ENCODE measurements at places on chromosomes 4 and X.

DNA sequence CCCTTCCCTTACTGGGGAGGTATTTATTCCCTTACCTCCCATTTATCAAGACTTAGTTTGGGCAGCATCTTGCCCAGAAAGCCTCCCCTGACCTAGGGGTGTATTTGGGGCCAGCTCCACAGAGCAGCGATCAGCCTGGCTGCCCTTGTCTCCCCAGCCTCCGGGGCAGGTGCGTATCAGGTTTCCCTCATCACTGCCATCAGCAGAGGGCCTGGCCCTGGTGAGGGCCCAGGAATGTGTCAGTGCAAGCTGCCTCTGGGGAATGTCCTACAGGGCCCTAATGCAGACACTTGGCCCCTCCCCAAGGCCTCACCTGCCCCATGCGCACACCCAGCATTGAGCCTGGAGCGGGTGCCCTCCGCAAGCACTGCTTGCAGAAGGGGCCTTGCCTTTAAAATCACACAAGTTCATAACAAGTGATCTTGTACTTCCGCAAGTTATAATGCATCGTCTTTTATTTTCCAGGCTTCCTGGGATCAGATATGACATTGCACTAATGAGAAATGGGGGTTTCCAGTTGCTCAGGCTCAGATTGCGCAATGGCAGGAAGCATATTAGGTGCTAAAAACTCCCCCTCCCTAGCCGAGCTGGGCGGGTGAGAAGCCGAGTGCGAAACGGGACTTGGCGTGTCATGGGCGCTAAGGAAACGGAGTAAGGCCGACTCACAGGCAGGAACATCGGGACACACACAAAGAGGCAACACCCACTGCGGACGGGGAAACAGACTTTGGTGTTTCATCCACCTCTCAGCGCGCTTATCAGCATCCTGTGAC, 25.4 kb upstream of the AFAP1 start:
- DNase-seq, result no peak

DNA sequence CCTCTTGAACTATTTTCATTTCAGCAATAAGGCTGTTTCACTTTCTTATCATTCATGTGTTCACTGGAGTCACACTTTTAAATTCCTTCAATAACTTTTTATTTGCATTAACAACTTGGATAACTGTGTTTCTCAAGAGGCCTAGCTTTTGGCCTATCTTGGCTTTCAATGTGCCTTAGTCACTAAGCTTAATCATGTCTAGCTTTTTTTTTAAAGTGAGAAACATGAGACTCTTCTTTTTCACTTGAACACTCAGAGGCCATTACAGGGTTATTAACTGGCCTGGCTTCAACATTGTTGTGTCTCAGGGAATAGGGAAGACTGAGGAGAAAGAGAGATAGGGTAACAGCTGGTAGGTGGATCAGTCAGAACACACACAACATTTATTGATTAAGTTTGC, 64.0 kb upstream of the VCX2 start:
- no peak for DNase-seq

GRCh38 chr4:52659722-52660261, 691 bp upstream of the USP46 start:
- DNase-seq, result no peak

- DNase-seq, result no peak
Measured at GRCh38 chrX:10769195-10769594, 148.8 kb upstream of the MID1 start.

DNA sequence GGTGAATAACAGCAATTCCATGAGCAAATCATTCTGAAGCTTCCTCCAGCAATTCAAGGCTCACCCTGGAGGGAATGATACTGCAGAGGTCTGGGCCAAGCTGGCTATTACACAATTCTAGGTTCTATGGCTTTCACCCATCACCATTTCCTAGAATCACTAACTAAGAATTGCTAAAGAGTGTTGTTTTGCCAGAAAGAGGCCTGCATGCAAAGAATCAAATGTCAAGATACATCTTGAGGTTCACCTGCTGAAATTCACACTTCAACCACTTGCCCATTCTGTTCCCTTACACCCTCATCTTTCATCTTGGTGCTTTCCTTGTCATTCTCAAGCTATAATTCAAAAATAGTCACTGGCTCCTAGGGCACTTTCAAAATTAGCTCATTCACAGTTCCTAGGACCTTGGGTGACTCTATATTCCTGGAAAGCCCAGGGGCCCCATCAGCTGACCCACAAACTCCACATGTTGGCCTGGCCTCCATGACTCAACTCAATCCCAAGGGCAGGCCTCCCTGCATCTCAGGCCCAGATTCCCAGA, 7.0 kb downstream of the APBB2 start:
- DNase-seq, result no peak

GRCh38 chrX:1506916-1507315, 30.1 kb downstream of the P2RY8 start:
- DNase-seq, result no peak

- DNase-seq, result no peak
Measured at GRCh38 chr4:173367285-173367684, 3.5 kb upstream of the SAP30 start.

DNA sequence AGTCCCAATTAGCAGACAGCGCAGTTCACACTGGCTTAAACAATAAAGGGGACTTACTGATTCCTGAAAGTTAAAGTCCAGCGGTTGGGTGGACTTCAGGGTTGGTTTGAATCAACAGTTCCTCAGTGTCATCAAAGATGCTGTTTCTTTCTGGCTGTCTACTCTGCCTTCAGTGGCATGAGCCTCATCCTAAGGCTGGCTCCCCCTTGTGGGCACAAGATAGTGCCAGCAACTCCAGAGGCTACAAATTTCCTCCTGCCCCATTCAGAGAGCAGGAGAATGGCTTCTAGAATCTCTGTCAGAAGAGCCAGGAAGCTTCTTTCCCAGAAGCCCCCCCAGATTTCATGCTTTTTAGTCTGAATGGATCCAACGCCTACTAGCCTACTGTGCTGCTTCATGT, 82.4 kb upstream of the MTM1 start:
- DNase-seq, result peak; percentile 4

DNA sequence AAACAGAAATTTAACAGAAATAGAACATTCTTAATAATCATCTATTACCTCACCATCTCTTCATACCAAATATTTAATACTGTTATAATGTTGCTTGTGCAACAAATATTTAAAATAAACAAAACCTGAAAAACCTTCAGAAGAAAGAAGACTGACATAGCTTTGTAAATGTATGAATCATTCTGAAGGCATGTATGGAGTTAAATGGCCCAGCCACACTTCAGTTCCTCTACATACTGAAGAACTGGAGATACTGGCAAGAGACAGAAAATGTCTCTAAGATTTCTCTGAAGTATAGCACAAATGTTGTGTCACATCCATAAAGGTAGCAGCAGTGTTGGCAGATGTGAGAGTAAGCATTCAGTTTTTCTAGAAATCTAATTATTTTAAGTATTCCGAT, 275.3 kb upstream of the FGF13 start:
- no peak for DNase-seq

DNA sequence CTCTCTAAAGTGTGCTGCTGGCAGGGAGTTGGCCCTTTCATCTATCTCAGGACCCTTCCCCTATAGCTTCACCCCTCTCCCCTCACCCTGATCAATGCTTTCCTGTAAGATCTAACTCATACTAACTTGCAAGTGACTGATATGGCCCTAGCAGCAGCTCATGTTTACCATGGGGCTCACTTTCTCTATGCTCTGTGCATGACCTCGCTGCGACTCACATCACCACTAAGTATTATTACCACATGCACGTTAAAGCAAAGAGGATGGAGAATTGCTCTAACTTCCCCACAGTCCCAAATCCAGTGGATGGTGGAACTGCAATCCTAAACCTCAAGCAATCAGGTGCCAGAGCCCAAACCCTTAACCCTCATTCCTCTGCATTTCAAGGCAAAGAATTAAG, 626.6 kb downstream of the MID1IP1 start:
- no peak for DNase-seq

- DNase-seq, result no peak
Measured at GRCh38 chrX:137032841-137033773, 688 bp downstream of the GPR101 start.

GRCh38 chrX:133353233-133353632, 62.1 kb downstream of the GPC4 start:
- no peak for DNase-seq

- DNase-seq, result no peak
Measured at GRCh38 chr4:56051710-56052075, 102.9 kb downstream of the CEP135 start.

DNA sequence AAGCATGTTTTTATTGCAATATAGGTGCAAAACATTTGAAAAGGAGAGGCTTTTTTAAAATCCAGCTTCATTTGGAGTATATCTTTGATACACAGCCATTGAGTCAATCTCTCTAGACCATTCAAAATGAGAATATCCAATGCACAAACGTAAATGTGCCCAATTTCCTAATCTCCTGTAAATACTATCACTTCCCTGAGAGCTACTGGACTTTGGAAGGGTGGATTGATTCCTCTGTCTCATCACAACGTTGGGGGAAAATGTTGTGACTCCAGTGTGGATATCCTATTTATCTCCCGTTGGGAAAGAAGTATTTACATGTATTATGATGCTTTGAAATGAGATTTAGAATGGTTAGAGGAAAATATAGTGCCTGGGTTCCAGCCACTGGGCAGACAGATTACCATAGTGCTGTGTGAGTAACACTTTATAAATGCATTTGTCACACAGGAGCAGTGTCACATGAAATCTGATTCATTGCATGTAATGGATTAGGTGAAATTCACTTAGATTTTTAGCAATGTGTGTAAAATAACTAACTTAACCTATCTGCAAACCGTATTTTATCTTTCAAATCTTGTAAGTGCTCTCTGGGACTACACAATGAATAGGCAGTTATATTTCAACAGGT, 64.4 kb upstream of the VCX3A start:
- no peak for DNase-seq

DNA sequence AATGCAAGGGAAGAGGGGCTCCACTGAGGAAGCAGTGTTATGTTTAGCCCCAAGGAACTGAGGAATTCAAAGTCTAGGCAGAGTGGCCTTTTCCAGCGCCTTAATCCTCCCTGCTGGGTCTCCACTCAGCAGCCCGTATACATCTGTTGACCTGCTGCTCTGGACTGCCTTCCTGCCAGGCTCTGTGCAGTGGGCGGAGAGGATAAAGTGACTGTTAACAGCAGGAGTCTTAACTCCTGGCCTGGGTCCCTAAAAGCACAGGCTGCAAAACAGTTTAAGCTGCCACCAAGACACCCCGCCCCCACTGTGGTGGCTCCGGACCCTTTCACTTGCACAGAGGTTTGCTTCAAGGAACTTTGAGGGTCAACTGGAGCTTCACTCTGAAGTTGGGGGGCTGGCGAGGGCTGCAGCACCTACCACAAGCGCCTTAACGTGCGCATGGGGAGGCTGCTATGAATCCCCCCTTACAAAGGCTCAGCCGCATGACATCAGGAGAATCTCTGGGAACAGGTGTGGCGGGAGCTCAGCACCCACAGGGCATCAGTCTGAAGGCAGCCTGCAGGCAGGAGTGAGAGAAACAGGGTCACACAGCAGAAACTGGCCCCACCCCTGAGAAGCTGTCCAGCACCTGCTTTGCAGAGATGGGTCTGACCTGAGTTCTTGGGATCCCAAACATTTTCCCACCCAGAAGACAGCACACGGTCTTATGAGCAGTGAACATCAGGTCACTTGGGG, 358.2 kb upstream of the GATB start:
- no peak for DNase-seq

DNA sequence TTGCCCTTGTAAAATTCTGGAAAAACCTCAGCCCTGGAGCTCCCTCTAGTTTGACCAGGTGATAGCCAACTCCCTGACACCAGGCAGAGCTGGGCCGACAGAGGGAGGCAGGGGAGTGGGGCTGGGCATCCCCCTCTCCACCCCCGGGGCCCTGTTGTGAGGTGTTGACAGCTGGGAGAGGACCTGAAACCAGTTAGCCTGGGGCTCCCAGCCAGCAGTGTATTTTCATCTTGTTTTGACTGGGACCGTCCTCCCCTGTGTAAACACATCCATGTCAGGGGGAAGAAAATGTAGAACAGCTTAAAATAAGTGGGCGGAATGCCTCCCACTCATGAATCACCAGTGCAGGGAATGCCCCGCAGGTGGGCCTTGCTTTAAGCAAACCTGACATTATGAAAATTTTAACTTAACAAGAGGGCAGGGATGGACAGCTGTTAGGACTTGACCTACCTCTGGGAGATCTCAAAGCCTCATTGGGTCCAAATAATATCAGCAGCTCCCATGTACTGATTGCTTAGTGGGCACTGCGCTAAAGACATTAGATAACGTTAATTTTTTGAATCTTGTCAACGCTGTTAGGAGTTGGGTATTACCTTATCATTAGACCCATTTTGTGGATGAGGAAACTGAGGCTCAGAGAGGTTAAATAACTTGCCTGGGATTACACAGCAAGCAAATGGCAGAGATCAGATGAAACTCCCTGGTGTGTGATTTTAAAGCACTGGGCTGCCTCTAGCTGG, 45.9 kb downstream of the TSC22D3 start:
- DNase-seq, result no peak

GRCh38 chr4:84497504-84498202, 1.4 kb downstream of the NKX6-1 start:
- DNase-seq, result no peak

- no peak for DNase-seq
Measured at GRCh38 chrX:112734290-112734689, 54.6 kb upstream of the LHFPL1 start.

GRCh38 chr4:107083-107443, 17.2 kb upstream of the ZNF718 start:
- no peak for DNase-seq

GRCh38 chr4:114072781-114073180, 93.3 kb upstream of the ARSJ start:
- no peak for DNase-seq

- DNase-seq, result no peak
Measured at GRCh38 chrX:40095583-40096394, 2.0 kb downstream of the BCOR start.

DNA sequence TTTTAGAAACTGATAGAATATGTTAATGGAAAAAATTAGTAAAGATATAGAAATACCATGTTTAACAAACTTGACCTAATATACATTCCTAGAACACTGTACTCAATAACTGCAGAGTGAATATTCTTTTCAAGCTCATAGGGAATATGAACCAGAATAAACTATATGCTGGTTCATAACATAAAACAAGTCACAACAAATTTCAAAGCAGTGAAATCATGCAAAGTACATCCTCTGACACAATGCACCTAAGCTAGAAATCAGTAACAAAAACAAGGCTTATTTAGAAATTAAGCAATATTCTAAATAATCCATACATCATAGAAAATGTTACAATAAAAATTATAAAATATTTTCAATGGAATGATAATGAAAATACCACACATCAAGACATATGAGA, 9.2 kb upstream of the SEPSECS start:
- no peak for DNase-seq

GRCh38 chr4:140777386-140777785, 21.2 kb upstream of the TBC1D9 start:
- peak; percentile 6 for DNase-seq

GRCh38 chr4:26877406-26877805, 16.8 kb downstream of the STIM2 start:
- DNase-seq, result no peak

DNA sequence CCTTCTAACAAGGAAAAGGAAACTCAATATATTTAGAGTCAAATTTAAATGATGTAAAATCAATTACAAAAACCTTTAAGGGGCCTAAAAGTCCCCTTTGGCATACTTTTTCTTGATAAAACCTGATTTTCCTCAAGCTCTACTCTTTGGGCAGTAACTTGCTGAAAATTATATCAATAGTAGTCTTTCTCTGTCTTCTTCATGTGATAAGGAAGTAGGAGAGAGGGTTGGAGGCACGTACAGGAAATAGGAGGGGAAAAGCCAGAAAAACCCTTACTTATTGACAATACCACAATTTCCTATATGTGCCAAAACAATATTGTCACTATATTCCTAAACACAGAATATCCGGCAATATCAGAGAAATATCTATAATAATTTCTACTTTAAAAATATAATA, 9.6 kb downstream of the RHOH start:
- no peak for DNase-seq

GRCh38 chrX:116239944-116240840, 69.6 kb downstream of the AGTR2 start:
- no peak for DNase-seq

Data from cerebellar nuclear complex (tissue), 1 donor.